ENCODE measurements at places on chromosomes 7 and 10. TPM values are rescaled to one million over a fixed set of nuclear protein-coding genes. Genes with fewer than 3 reads are reported as not detected.

GRCh38 chr10:13916384-13916947 is 329.7 kb downstream of the PRPF18 start:
- no peak for DNase-seq

- DNase-seq, result no peak
These were observed 24.9 kb upstream of the ADO start for GRCh38 chr10:62779487-62780248.

GRCh38 chr10:47347303-47347675 is 874 bp upstream of the RBP3 start:
- DNase-seq, result no peak

GRCh38 chr10:99325281-99325680 is 3.9 kb upstream of the CNNM1 start:
- DNase-seq, result no peak

Gene H2BK1
- total RNA-seq, result not detected
